ENCODE measurements at places on chromosomes 1 and 21.

- DNase-seq: no peak
These were observed 17.2 kb downstream of the ATP1A1 start for GRCh38 chr1:116390195-116390594.

DNA sequence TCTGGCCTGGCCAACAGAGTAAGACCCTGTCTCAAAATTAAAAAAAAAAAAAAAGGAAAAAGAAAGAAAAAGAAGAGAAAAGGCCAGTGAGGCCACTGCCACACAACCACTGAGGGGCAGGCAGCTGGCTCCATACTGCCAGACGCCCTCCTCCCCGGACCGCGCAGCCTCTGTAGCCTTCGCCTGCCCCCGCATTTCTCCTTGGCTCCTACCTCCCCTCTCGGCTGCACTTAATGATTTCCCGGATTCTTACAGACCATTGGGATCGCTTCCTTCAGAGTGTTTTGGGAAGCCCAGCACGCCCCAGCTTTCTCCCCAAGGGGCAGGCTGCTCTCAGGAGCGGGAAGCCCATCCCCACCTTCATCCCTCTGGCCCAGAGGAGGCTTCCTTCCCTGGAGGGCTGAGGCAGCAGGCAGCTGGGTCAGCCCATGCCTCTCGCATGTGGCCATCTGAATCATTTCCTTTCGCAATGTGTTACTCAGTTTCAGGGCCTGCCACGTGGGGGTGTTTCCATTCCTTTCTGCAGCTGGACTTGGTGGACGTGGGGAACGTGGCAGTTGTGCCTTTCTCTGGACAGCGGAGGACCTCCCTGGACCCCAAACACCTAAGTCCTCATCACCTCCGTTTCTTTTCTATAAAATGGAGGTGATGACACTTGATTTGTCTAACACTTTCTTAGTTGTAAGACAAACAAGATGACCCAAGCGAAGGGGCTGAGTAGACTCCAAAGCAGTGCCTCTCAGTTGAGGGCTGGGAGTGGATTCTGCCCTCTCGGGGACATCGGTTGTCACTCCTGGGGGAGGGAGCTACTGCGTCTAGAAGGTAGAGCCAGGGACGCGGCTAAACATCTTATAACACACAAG is 2.3 kb downstream of the SLC2A5 start:
- DNase-seq: peak; percentile 84

- peak; percentile 70 for DNase-seq
These were observed 28.2 kb downstream of the ATP8B2 start for GRCh38 chr1:154353460-154353904.

- peak; percentile 62 for DNase-seq
These were observed 50.6 kb upstream of the HP1BP3 start for GRCh38 chr1:20837554-20838192.

GRCh38 chr1:51976846-51977602 is 13.5 kb downstream of the RAB3B start:
- DNase-seq: no peak

GRCh38 chr1:94920061-94920460 is 6.8 kb downstream of the CNN3 start:
- DNase-seq: no peak

GRCh38 chr1:77562596-77563150 is 119.8 kb downstream of the ZZZ3 start:
- no peak for DNase-seq

DNA sequence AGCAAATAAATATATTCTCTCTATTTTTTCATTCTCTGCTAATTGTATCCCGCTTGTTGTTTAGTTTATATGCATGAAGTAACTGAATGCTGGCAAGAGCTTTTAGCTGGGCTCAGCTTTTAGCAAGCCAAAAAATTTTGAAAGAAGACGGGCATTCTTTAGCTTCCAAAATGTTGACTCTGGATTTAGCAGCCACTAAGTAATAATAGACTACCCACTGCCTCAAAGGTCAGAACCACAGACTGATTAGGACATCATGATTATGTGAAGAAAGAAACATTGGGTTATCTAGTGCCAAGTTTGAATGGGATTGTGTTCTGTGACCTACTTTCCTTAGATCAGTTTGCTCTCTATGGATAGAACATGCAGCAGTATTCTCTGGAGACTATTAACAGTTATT is 80.3 kb upstream of the DPH5 start:
- DNase-seq: no peak

- DNase-seq: no peak
These were observed 465.3 kb upstream of the PTBP2 start for GRCh38 chr1:96256130-96256790.

DNA sequence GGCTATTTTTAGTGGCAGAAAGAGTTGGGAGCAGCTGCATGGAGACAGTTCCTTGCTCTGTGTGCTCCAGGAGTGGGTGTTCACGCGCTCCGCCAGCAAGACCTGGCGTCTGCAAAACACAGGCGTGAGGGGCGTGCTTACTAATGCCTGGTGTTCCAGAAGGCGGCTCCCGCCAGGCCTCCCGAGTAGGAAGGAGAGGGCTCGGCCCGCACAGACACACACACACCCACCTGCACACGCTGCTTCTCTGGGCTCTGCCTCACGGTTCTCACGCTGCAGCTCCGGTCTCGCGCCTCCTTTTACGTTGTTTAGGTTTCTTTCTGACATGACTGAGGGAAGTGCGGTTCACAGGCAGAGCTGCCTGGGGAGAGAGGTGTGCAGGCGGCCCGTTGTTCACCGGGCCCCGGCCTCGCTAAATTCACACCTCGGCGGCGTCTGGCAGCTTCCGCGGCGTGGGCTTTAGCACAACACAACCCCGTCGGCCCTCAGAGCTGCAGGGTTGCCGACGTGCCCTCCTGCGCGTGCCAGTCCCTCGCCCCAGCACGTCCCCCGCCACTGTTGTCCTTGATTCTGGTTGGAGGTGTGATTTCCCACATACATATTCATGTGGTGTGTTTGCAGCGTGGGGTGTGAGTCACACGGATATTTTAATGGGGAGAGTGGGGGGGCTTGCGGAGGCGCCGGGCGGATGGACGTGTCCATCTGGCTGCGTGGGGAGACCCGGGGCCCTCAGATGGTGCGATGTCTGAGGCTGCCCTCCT is 77.0 kb downstream of the SKI start:
- DNase-seq: no peak

GRCh38 chr1:168266644-168267186 is 14.0 kb upstream of the TBX19 start:
- DNase-seq: no peak

DNA sequence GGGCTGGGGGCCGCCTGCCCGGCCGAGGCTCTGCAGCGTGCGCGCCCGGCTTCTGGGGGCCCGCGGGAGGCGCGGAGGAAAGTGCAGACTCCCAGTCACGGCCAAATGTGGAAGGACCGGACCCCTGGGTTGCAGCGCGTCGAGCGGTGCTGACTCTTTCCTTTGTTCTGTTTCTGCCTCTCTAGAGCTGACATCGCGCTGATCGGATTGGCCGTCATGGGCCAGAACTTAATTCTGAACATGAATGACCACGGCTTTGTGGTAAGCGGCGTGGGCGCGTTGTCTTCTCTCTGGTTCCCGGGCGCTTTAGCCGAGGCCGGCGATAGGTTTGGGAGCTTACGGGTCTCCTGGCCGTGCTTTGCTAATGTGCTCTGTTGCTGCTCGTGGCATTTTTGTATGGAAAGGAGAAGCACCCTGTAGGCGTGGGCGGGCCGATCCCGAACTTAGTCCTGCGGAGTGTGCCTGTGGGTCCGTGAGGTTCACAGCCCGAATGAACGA is 629 bp downstream of the PGD start:
- DNase-seq: peak; percentile 21

DNA sequence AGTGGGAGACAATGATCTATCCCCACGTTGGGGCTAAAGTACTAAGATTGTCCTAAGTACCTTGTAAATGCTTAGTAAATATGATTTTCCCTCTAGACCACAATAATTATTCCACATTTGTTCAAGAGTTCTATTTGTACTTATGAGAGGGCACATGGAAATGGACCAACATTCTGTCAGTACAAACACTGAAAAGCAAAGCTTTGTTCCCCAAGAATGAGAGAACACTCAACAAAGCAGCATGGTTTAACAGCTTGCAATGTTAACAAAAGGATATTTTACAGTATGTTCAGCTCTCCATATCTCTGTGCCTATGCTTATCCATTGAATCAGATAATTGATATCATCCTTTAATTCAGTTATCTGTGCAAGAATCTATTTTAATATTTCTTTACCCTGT is 35.4 kb downstream of the RBM11 start:
- DNase-seq: no peak

GRCh38 chr1:221101807-221102605 is 222.8 kb downstream of the HLX start:
- DNase-seq: no peak

DNA sequence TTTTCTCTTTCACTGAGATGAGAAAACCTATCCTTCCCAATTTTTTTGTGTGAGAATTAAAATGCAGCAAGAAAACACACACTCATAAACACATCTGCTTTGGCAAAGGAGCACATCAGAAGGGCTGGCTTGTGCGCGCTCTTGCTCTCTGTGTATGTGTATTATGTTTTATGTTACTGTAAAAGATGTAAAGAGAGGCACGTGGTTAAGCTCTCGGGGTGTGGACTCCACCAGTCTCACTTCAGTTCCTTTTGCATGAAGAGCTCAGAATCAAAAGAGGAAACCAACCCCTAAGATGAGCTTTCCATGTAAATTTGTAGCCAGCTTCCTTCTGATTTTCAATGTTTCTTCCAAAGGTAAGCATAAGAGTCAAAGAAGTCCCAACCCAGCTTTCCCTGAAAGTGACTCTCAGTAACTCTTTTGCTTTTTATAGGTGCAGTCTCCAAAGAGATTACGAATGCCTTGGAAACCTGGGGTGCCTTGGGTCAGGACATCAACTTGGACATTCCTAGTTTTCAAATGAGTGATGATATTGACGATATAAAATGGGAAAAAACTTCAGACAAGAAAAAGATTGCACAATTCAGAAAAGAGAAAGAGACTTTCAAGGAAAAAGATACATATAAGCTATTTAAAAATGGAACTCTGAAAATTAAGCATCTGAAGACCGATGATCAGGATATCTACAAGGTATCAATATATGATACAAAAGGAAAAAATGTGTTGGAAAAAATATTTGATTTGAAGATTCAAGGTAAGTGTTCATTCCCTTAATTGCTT is at the start of gene CD2:
Gene CD2 (plus strand): TSS at position 233 of the 780 bp plus-strand sequence. CDS start 63 bp downstream, at position 296.
- peak; percentile 41 for DNase-seq

DNA sequence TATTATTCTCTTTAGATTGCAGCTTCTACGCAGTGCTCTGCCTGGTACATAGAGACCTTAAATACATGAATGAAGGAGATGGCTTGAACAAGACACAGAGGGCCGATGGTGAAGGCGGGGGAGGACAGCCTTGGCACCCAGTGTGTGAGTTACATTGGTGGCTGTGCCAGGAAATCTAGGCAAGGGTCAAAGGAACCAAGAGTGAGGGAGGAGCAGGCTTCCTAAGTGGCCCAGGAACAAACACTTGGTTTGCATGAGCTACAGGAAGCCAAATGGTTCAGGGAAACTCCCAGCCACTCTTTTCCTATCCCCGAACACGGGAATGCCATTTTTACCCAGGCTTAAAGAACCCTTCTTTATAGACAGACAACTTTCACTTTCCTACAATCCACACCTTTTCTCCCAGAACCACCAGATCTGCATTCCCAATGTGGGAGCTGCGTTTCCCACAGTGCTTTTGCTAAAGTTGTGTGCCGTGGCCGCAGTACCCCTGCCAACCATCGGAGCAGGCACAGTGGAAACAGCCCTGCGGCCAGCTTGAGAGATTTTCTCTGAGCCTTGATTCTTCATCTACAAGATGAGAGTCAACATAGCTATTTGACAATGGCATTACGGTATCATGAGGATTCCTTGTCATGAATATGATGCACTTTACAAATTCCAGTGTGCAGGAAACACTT is 3.5 kb upstream of the CLEC20A start:
- DNase-seq: no peak

GRCh38 chr1:84398175-84399155 is at the start of gene DNASE2B:
Gene DNASE2B (plus strand): TSS chr1:84398484. CDS start chr1:84398565, 81 bp downstream.
- DNase-seq: no peak

DNA sequence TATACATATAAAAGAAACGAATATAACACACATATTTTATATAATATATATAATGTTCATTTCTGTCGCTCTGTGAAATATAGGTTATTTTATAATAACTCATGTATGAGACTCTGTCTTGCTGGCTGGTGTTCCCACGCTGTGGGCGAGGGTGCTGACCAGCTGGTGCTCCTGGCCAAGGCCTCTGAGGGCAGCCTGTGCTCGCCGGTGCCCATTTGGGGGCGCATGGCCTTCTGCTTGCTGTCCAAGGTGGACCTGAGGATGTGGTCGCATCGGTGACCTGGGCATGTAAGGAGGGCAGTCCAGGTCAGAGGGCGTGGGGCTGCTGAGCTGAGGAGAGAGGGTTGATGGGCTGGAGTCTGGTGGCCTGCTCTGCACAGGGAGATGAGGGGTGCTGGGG is 1.1 kb upstream of the PCP4 start:
- DNase-seq: no peak

- DNase-seq: no peak
These were observed at the start of gene KCNT2 for GRCh38 chr1:196608390-196609369. Gene KCNT2 (minus strand): TSS chr1:196608440. CDS start chr1:196608309, 131 bp downstream.

DNA sequence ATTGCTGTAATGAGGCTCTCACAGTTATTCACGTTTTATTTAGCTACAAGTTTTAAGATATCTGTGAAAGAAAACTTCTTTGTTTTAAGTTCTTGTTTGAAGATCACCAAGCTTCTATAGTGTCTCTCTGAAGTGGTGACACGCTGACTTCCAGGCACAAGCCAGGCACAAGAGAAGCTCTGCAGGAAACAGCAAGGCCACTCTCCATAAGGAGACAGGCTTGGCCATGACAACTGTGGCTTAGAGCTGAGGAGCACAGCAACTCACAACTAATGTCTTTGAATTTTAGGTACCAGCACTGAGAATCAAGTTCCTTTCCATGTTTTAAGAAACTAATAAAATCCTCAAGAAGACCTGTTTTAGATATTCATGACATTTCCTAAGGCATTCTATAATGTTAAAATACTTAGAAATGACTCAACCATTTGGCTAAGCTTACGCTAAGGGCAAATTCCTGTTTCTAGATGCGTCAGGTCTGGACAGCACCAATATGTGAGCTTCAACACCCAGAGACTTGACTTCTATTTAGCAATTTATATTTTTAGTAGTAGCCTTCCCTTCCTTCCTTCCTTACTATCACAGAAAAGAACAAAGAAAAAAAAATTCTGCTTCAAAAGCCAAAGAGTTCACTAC is 40.2 kb downstream of the APP start:
- peak; percentile 28 for DNase-seq

GRCh38 chr1:201460814-201461644 is 8.0 kb downstream of the PHLDA3 start:
- DNase-seq: peak; percentile 72

DNA sequence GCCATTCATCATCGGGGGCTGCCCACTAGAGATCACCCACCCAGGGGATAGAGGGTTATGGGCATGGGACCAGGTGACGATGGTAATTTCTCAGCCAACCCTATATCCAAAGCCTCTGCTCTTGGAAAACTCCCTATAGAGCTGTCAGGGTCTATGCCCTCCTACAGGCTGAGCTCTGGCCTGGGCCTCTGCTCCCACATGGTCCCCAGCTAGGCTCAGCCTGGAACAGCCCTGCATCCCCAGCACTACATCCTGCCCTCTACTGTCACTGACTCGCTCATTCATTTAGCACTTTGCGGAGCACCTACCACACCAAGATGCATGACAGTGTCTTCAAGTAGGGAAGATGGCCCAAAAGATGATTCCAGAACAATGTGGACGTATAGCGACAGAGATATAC is 45.0 kb upstream of the EPS8L3 start:
- no peak for DNase-seq

Data from MV-4-11 (cell line).